CD14-positive monocyte (primary cell): ENCODE measurements at places on chromosomes 7 and 10.

GRCh38 chr7:90994601-90995000 is 269.6 kb upstream of the FZD1 start:
- DNase-seq = peak; percentile 16

- no peak for DNase-seq
These were observed 29.3 kb upstream of the C10orf53 start for GRCh38 chr10:49649936-49650723.

DNA sequence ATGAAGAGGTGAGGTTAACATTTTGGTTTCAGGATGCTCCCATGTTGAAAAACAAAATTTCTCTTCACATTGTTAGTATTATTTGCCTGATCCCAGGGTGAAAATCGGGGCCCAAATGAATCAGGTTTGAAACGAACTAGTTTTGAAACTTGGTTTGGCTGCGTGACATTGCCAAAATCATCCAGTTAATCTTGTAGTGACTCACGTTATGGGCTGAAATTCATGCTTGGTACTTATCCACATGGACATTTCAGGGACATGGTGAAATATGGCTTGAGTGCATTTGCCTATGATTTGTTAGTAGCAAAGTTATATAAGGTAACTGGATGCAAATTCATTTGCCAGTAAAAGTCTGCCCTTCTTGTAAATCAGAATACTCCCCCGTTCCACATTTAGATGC is 97.3 kb downstream of the CFAP58 start:
- DNase-seq = no peak

- DNase-seq = no peak
These were observed 38.7 kb upstream of the NRBF2 start for GRCh38 chr10:63094405-63094804.

DNA sequence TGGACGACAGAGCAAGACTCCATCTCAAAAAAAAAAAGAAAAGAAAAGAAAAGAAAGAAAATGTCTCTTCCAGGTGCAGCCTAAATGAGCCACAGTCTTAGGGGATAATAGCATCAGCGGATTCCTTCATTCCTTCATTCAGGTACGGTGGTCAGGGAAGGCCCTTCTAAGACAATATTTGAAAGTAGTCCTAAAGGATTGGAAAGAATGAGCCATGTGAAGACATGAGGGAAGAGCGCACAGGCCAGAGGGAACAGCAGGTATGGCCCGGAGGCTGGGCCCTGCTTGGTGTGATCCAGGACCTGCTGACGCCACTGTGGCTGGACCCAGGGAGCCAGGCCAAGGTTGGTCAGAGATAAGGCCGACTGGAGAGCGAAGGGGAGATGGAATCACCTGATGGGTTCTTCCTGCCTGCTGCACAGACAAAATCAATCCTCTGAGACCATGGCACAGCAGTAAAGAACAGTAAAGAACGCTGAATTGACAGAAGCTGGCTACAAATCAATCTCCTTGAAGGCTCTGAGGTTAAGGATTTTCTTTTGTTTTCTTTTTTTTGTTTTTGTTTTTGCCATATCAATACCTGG is 16.3 kb upstream of the MKRN1 start:
- no peak for DNase-seq

- DNase-seq = no peak
These were observed 40.8 kb downstream of the EPDR1 start for GRCh38 chr7:37961251-37961650.

GRCh38 chr7:111238886-111239285 is 148.0 kb downstream of the LRRN3 start:
- DNase-seq = no peak

DNA sequence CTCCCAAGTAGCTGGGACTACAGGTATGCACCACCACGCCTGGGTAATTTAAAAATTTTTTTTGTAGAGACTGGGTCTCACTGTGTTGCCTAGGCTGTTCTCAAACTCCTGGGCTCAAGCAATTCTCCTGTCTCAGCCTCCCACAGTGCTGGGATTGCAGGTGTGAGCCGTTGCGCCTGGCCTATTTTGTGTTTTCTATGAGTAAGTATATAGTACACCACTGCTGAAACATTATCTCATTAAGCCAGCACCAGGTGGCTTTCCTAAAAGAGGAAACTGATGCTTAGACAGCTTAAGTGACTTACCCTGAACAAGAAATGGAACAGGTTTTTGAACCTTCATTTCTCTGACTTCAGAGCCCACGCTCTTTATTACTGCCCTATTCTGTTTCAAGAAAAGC is 7.8 kb upstream of the PTPN12 start:
- no peak for DNase-seq
